Stimulated activated CD4-positive, alpha-beta T cell treated with anti-CD3 and anti-CD28 coated beads, Interleukin-4, amount 100 ng/mL, for 1 hour (primary cell): ENCODE measurements at places on chromosomes 16 and 17.

- DNase-seq, result peak; percentile 48
These were observed 1.7 kb upstream of the ZNF423 start for GRCh38 chr16:49857423-49858181.

- no peak for DNase-seq
These were observed 276.9 kb upstream of the TOM1L1 start for GRCh38 chr17:54623746-54624145.

- no peak for DNase-seq
These were observed 31.9 kb upstream of the HEATR6 start for GRCh38 chr17:60110586-60110985.

DNA sequence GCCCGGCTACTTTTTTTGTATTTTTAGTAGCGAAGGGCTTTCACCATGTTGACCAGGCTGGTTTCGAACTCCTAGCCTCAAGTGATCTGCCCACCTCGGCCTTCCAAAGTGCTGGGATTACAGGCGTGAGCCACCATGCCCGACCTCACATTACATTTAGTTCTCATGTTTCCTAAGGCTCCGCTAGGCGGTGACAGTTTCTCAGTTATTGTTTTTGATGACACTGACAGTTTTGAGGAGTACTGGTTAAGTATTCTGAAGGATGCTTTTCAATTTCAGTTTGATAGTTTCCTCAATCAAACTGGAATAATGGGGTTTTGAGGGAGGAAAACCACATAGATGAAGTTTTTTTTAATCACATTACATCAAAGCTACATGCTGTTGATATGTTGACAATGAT is 1028.5 kb downstream of the CDH8 start:
- no peak for DNase-seq

- DNase-seq, result no peak
These were observed 33.3 kb downstream of the TRIM25 start for GRCh38 chr17:56880571-56880970.

GRCh38 chr17:61450641-61451537 is 1.3 kb upstream of the TBX4 start:
- no peak for DNase-seq

DNA sequence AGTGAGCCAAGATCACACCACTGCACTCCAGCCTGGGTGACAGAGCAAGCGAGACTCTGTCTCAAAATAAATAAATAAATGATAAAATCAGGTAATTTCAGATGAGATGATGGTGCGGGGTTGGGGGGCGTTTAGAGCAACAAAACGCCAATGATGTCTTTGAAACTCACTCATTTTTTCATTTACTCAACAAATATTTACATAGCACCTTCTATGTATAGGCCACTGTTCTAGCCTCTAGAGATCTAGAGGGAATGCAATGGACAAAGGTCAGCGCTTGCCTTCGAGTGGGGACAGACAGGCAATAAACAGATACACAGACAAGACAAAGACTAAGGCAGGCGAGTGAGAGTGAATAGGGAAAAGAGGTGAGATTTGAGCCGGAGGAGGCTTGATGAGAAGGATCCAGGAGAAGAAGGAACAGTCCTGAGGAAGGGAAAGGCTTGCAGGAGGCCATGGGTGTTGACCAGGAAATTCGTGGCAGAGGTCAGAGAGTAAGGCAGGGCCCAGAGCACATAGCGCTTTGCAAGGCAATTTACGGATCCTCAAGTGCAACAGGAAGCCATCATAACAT is 14.1 kb downstream of the ALDH3A1 start:
- no peak for DNase-seq

GRCh38 chr16:643050-643368 is 1.4 kb downstream of the MCRIP2 start:
- DNase-seq, result no peak

DNA sequence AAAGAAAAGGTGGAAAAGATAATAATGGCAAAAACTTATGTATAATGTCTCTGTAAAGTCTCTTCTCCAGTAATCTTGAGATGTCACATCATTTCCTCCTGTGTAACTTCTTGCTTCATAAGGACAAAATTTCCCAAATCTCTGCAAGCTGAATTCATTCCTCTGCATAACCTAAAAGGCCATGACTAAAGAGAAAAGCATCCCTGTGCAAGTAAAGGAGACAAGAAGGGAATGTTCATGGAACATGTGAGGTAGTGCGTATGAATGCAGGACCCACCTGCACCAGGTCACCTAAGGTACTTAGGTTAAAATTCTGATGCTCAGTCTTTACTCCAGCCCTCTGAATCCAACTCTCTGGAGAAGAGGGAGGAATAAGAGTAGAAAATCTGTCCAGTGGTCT is 46.9 kb upstream of the NLK start:
- no peak for DNase-seq

DNA sequence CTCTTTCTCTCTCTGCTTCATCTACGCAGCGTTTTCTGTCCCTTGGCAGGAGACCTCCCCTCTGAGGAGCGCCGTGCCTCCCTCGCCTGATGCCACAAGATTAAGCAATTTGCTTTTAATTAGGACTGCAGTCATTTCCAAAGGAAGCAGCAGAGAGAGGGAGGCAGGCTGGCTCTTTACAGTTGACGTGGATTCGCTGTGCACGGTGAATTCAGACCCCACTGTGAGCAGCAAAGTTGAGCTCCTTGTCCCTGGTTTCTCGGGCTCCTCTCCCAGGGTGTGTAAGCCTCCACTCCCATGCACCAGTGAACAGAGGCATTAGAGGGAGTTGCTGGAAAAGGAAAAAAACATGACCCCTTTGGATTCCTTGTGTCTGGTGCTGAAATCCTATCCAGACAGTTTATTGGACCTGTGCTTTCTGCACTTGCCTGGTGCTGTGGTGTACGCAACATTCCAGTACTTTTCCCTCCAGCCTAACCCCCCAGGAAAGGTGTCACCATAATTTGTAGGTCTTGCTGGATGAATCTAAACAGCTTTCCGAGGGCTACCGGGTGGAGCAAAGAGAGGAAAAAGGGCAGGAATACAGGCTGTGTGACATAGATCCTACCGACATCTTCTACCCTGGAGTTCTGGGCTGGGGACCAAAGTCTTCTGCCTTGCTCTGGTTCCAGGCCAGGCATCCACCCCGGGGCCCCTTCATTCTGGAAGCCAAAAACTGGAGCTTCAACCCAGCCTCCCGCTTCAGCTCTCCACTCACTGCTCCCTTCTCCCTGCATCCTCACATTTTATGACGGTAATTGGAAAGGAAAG is 171.0 kb downstream of the MAF start:
- no peak for DNase-seq

GRCh38 chr16:80518436-80518835 is 22.4 kb upstream of the DYNLRB2 start:
- DNase-seq, result no peak

DNA sequence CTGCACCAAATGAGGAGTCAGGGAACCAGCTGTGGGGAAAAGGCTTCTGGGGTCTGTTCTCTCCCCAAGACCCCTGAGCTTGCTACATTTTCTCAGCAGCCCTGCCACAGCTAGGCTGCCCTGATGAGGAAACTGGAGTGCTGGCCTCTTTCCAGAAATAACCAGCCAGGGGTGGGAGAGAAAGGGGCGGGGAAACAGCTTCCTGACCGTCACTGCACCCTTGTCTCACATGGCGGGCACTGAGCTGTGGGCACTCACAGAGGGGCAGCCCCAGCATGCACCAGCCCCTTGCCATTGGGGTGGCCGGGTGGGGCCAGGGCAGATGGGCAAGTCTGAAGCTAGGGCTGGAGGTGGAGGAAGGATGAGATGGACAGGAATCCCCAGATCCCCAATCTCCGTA is 2.9 kb downstream of the SRL start:
- DNase-seq, result no peak

- DNase-seq, result peak; percentile 72
These were observed at the start of gene IL4R for GRCh38 chr16:27313422-27314160. Gene IL4R, plus strand, starts transcription at chr16:27313974. Its CDS starts 26,230 bp downstream, at chr16:27340204.

GRCh38 chr16:86431540-86431939 is 78.8 kb upstream of the FOXF1 start:
- DNase-seq, result no peak

GRCh38 chr17:1050246-1050995 is 53.5 kb downstream of the TIMM22 start:
- no peak for DNase-seq

DNA sequence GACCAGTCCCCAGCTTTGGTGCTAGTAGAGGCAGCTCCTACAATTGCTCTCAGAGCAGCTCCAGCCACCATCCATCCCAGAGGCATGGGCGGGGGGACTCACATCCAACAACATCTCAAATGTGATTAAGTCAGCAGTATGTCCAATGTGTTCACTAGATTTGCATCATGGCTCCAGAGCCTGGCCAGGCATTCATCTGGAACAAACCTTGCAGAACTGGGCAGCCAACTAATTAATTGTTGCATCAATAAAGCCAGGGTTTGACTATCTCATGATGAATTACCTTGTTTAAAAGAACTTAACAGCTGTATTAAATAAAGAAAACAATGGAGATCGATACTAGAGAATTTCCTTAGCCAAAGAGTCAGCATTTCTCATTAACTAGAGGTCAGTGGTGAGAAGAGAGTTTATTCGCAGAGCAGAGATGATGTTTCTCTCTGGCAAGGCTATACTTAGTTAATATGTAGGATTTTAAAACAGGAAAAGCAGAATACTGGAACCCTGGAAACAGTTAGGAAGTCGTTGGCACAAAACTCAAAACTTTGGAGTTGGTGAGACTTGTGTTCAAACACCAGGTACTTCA is 494.4 kb downstream of the GRIN2A start:
- DNase-seq, result no peak

DNA sequence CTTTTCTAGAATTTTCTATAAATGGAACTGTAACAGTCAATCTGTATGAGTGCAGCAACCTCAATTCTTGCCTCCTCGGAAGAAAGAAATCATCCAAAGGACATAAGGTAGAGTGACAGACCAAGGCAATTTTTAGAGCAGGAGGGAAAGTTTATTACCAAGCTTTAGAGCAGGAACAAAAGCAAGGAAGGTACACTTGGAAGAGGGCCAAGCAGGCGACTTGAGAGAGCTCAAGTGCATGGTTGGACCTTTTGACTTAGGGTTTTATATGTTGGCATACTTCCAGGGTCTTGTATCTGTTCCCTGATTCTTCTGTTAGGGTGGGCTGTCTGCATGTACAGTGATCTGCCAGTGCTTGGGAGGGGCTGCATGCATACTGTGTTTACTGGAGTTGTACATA is 50.3 kb downstream of the SCNN1G start:
- DNase-seq, result no peak

DNA sequence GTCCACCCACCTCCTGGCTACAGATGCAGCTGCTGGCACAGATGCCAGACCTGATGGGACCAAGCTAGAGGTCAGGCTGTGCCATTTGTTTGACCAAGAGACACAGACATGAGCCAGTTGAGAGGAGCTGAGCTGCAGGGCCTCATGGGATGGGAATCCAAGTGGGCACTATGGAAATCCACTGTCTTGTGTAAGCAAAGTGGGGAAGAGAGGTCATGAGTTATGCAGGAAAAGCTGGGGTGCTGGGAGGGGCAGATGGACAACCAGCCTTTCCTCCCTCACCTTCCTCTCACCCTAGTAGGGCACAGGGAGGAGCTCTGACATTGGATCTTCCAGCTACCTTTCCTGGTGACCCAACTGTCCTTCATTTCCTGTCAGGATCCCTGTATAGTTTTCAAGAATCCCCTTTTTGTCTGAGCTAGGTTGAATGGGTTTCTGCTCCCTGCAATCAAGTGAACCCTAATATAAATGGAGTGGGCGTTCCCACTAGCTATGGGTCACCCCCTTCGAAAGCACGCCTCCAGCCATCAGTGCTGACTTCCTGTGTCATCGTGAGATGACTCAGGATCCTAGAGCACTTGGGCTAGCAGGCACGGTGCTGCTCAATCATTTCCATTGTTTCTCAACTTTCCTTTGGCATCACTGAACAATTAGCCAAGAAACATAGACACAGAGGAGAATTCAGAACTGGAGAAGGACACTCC is 13.6 kb downstream of the ATPAF2 start:
- DNase-seq, result no peak

DNA sequence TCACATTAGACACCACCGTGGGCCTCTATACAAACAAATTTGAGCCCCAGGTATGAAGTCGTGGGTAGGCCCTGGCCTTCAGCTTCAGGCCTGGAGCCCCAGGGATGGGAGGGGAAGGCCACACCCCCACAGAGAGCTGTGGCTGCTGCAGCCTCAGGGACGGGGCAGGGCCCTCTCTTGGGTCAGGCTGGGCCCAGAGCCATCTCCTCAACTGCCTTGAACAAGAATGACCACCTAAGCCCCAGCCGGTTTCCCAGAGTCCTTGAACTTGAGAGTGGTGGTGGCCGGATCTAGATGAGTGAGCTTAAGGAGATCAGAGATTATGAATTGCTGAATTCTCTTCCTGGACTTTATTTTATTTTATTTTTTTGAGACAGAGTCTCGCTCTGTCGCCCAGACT is 18.6 kb downstream of the SCNN1B start:
- DNase-seq, result no peak

- DNase-seq, result peak; percentile 34
These were observed 2.8 kb upstream of the XAF1 start for GRCh38 chr17:6753006-6753445.

DNA sequence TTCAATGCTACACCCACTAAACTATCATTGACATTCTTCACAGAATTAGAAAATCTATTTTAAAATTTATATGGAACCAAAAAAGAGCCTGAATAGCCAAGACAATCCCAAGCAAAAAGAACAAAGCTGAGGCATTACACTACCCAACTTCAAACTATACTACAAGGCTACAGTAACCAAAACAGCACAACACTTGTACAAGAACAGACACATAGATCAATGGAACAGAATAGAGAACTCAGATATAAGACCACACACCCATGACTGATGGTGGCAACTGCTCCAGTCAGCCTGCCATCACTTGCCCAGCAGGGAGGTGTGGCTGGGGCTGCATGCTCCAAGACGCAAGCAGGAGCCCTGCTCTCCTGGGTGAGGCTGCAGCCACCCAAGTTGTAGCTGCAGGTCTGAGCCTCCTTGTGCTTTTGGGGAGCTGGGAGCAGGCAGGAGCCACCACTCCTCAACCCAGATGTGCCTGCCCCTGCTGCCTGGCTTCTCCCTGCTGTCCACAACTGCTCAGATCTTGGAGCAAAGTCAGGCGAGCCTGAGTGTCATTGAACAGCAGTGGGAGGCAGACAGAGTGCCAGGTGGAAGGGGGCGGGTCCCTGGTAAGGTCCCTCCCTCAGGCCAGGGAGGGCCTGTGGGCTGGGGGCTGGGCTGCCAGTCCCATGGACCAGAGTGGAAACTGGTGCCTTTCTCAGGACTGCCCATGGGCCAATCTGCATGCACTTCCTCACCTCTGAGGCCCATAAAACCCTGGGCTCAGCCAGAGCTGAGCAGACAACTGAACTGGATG is 24.7 kb downstream of the SSH2 start:
- no peak for DNase-seq

- no peak for DNase-seq
These were observed 3.1 kb downstream of the ALOX12 start for GRCh38 chr17:6998855-6999508.

DNA sequence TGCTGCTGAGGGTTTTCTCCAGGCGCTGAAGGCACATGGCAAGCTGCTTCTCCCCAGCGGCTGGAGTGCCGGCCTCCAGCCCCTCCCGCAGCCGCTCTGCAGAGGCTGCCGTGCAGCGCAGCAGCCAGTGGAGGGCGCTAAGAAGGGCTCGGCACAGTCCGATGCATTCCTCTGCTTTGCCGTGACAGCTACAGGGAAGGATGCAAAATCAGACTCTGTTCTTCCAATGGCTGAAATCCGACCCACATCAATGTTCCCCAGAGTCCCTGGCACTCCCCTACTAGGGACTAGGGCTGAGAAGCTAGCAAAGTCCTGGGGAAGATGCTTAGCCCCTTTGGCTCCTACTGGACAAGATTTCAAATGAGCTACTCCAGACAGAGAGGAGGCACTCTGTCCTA is 19.0 kb downstream of the MED24 start:
- DNase-seq, result no peak
